CD4-positive, alpha-beta T cell treated with Interleukin-15 for 1 hour (primary cell): ENCODE measurements at places on chromosomes 12 and 14.

DNA sequence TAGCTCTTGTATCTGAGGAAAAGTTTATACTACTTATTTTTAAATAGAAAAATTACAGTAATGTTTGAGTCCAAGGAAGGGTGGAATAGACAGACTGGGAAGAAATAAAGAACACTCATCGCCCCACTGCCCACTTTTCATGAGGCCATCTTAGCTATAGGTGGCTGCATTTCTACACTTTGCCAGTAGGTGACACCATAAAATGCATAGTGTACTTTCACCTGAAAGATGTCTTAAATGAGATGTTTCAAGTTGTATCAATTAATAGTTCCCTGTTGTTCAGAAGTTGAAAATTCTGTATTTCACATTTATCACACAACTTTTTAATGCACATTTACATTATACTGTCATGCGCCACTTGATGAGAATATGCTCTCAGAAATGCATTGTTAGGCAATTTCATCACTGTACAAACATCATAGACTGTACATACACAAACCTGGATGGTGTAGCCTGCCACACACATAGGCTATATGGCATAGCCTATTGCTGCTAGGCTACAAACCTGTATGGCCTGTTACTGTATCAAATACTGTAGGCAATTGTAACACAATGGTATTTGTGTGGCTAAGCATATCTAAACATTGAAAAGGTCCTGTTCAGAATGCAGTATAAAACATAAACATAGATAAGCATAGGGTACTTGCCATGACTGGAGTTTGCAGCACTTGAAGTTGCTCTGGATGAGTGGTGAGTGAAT, 27.6 kb downstream of the PMCH start:
- DNase-seq = no peak

DNA sequence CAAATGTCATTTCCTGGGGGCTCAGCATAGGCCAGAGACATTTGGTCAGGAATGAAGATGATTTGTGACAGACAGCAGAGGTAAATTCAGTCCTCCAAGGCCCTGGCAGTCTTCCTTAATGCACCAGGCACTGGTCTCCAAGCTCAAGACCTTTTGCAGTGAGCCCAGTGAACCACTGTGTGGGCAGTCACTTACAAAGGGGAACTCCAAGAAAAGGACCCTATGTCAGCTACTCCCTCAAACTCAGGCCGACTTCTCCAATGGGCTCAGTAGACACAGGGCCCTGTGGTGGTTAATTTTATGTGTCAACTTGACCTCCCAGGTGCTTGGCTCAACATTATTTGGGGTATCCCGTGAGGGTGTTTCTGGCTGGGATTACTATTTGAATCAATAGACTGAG, 29.3 kb upstream of the PLEK2 start:
- DNase-seq = no peak

- no peak for DNase-seq
These were observed 216.3 kb downstream of the C12orf42 start for GRCh38 chr12:103279444-103279843.

DNA sequence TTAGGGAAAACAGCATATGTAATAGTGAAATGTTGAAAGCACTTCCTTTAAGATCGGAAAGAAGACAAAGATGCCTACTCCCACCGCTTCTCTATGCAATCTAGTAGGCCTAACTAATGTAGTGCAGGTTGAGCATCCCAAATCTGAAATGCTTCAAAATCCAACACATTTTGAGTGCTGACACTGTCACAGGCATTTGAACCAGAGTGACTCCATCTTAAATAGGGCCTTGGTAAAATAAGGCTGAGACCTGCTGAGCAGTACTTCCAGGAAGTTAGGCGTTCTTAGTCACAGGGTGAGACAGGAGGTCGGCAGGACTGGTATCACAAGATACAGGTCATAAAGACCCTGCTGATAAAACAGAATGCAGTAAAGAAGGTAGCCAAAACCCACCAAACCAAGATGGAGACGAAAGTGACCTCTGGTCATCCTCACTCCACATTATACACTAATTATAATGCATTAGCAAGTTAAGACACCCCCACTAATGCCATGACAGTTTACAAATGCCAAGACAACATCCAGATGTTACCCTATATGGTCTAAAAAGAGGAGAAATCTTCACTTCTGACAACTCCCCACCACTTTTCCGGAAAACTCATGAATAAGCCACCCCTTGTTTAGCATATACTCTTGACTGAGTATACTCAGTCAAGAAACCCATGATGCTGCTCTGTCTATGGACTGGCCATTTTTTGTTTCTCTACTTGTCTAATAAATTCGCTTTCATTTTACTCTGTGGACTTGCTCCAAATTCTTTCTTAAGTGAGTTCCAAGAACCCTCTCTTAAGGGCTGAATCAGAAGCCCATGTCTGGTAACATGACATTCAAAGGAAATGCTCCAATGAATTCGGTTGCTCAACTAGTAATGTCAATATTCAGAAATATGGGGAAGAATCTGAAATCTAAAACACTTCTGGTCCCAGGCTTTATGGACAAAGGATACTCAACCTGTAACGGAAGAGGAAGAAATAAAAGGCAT, 47.1 kb upstream of the MTERF2 start:
- DNase-seq = no peak

- DNase-seq = no peak
These were observed 12.4 kb downstream of the CALM1 start for GRCh38 chr14:90409209-90409730.

- DNase-seq = no peak
These were observed 23.3 kb upstream of the CCER1 start for GRCh38 chr12:90978117-90978770.

GRCh38 chr14:97543816-97544215, 746.6 kb downstream of the VRK1 start:
- no peak for DNase-seq

DNA sequence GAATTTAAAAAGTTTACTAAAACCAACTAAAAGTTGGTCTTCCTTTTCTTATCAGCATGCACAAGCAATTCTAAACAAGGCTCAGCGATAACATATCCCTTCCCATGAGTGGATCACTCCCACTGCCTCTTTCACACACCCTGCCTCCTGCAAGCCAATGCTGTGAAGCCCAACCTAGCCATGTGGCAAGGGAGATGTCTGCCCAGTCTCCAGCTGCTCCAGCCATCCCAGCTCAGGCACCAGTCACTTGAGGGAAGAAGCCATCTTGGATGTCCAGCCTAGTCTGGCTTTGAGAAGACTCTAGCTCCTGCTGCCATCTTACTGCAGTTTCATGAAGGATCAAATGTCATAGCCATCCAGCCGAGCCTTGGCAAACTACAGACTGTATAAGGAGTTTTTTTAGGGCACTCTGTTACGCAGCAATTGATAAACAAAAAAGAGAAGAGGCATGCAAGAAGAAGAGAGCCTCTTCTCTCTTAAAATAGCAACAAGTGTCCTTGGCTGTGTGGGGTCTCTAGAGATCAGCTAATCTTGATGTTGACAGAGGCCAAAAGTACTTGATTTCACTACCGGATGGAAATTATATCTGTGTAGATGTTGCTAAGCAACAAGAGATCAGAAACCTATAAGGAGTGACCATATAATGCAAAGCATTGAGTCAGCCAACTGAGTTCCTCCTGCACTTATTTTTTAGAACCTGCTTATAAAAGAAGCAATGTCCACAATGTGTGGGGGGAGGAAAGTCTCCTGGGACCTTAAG, 108.9 kb downstream of the PTCSC3 start:
- no peak for DNase-seq

DNA sequence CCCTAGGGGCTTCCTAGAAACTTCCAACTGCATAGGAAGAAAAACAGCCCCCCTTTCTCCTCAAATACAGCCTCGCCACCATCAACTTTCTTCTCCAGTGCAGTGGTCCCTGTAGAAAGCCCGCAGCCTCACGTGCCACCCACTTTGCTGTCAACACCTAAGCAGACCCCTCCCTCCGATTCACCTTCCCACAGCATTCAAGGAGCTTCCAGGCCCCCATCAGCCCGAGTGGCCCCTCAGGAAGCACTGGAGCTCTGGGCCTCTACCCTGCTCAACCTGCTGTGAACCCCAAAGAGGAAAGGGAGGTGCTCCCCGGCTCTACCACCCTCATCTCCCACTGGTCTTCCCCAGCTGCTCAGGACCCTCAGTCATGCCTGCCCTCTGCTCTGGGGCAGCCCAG, 55.0 kb downstream of the RNF34 start:
- no peak for DNase-seq

DNA sequence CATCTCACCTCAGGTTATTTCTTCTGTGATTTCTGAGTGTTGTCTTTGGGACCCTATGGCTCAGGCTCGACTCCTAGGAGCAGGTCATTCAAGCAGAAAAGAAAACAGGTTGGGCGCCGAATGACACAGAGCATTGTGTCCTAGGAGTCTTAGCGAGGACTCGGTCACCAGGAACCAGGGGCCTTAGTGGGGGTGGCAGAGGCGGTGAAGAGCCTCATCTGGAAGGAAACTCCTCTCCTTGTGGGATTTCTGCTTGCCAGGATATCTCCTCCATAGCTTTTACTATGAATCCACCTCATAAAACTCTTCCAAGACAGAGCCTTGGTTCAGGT, 630 bp downstream of the PLEKHH1 start:
- no peak for DNase-seq

GRCh38 chr12:124057691-124058090, 84.7 kb downstream of the ZNF664 start:
- no peak for DNase-seq

- DNase-seq = no peak
These were observed 12.0 kb upstream of the SLC2A14 start for GRCh38 chr12:7884689-7885088.

- no peak for DNase-seq
These were observed 102.5 kb downstream of the LGMN start for GRCh38 chr14:92645841-92646478.

- no peak for DNase-seq
These were observed 60.4 kb downstream of the NIN start for GRCh38 chr14:50770586-50770985.

DNA sequence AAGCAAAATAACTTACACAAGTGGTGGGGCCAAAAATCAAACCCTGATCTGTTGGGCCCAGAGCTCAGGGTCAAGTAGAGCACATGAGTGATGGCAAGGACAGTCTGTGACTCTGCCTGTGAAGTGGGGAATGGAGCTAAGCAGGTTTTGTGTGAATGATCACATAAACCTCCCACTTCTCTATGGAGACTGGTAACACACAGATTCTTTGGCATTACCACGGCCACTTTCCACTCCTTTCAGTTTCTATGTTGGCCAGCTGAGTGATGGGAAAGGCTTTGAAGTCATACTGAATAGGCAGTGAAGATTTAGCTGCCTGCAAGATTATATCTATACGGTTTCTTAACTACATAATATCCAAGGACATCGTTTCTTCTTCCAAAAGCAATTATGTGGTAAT, 97.9 kb downstream of the ARMH4 start:
- no peak for DNase-seq

- no peak for DNase-seq
These were observed 149.1 kb upstream of the FLRT2 start for GRCh38 chr14:85380881-85381280.

DNA sequence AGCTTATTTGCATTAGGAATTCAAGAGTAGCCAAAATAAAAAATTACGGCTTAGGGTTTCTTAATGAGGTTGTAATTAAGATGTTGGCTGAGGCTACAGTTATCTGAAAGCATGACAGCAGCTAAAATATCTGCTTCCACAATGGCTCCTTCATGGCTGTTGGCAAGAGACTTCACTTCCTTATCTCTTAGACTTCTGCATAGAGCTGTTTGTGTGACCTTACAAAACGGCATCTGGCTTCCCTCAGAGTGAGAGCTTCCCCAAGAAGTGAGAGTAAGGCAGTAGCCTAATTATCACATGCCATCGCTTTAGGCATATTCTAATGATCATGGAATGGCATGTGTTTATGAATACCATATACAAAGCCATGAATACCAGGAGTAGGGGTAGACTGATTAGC, 57.6 kb downstream of the CCDC59 start:
- no peak for DNase-seq

- DNase-seq = no peak
These were observed 22.5 kb downstream of the SDS start for GRCh38 chr12:113381220-113381619.

DNA sequence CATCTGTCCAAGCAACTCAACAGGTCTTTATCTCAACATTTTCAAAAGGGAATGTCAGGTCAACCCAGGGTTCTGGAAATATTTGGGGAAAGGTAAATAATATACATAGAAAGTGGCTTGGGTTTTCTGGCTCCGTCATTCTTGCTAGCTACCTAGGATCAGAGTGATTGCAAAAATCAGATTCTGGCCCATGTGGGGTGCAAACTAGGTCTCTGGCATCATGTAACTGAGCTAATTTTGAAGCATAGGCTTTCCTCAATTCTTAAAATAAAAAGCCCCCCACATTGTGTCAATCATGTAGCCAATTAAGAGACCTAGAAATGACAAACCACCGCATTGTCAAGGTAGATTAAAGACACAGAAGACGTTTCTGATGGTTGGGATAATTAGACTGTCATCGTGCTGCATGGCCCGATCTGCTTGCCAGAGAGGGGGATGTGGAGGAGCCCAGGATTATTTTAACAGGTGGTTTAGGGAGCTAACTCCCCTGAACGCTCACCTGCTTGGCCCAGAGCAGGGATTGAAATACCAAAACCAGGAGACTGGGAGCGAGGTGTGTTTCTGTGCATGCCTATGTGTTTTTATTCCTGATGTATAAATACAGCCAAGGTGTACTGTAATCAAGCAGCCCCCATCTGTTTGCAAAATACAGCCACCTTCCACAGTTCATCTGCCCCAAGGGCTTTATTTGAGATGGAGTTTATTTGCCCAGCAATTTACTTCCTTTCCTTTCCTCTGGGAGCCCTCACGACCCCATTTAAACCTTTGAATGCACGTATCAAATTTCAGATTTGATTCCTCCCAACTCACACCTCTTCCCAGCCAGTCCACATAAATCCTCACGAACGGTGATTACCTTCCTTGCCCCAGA, 189.5 kb downstream of the TTC8 start:
- DNase-seq = no peak

DNA sequence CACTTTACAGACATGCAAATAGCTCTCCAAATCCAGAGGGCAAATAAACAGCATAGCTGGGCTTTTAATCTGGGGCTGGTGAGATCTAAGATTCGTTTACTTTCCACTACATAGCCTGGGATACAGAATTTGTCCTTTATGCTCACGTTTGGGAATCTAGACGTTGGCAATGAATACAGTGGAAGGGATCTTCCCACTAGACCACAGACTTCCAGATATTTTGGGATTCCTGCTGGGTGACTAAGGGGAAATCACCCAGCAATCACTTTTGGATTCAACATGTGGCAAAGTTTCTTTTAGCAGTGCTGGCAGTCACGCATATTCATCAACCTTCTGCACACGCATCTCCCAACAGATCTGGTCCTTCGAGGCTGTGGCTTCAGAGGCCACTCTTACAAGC, 23.5 kb downstream of the APPL2 start:
- DNase-seq = no peak
